Left renal cortex interstitium (tissue), 4 donors: ENCODE measurements at places on chromosomes 11 and 22.

GRCh38 chr22:44206696-44207095 lies 26.0 kb downstream of the PARVG start:
- DNase-seq, result no peak

- DNase-seq, result no peak
These were observed 3.8 kb upstream of the CTSD start for GRCh38 chr11:1767399-1768140.

DNA sequence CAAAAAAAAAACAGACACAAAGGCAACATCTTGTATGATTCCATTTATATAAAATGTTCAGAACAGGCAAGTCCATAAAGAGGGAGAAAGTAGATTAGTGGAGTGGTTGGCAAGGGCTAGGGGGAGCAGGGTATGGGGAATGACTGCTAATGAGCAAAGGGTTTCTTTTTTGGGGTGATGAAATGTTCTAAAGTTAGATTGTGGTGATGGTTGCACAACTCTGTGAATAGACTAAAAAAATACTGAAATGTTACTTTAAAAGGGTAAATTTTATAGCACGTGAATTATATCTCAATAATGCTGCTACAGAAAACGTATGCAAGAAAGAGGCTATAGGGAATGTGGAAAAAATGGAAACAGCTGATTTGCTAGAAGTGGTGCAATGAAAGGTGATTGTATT lies 155.1 kb downstream of the TENM4 start:
- DNase-seq, result no peak

DNA sequence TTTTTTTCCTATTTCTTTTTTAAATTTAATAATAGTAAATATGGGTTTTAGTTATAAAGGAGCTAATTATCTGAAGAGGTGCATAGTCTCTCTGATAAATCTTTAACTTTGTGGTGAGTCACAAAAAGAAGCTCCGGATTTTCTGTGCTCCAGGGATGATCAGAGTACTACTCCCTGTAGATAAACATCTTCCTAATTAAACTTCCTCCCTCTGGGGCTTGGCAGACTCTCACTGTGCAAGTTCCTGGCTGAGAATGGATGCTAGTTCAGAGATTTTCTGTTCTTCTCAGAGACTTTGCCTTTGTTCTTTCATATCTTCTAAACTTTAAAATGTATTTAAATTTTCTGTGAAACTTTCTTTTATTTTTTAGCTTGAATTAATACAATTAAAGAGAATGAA lies at the start of gene OR10G7:
Gene OR10G7 (minus strand): TSS at position 72 of the 400 bp plus-strand sequence. CDS start 2,324 bp downstream, outside the sequence.
- DNase-seq, result no peak

DNA sequence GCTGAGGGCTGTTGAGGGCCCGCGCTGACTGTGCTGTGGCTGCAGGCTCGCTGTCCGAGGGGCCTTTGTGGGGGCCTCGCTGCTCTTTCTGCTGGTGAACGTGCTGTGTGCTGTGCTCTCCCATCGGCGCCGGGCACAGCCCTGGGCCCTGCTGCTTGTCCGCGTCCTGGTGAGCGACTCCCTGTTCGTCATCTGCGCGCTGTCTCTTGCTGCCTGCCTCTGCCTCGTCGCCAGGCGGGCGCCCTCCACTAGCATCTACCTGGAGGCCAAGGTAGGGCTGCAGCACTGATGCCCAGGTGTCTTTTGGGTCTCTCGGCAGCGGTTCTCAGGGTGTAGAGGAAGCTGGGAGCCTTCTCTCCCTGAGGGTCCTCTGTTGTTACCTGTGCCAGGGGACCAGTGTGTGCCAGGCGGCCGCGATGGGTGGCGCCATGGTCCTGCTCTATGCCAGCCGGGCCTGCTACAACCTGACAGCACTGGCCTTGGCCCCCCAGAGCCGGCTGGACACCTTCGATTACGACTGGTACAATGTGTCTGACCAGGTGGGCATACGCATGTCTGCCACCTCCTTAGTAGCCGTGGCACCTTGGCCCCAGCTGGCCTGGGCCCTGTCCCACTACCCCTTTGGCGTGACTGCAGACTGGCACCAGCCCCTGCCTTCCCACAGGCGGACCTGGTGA lies 2.2 kb downstream of the GPR137 start:
- no peak for DNase-seq

DNA sequence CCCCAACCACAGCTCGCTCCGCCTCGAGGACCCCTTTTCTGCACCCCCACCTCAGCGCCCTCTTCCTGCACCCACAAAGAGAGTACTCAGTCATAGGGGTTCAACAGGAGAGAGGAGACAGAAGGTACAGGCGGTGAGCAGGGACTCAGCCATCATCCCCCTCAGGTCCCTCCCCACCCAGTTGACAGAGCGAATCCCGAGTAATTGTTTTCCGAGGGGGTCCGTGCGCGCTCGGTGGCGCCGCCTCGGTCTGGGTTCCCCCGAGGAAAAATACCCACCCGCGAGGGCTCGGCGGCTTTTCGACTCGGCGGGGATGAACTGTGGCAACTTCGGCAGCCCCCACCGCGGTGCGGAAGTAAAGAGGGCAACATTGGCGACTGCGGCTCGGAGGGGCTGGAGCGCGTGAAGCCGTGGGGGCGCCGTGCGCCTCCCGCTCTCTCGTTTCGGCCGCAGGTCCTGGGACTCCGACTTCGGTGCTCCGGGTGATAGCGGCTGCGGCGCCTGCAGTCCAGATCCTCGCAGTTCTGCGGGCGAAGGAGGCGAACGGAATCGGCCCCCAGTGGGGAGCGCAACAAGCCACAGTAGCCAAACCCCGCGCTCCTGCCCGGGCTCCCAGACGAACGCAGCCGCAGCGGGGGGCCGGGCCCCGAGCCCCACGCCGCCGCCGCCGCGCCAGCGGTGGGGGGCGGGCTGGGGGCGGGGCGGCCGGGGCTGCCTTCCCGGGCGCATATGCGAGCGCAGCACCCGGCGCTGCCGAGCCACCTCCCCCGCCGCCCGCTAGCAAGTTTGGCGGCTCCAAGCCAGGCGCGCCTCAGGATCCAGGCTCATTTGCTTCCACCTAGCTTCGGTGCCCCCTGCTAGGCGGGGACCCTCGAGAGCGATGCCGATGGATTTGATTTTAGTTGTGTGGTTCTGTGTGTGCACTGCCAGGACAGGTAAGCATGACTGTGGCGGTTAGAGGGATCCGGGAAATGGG lies at the start of gene NELL1:
Gene NELL1 (plus strand): TSS at position 743 of the 976 bp plus-strand sequence.
- no peak for DNase-seq

- no peak for DNase-seq
These were observed 274.4 kb downstream of the C11orf87 start for GRCh38 chr11:109696191-109696897.

GRCh38 chr11:91717169-91717568 lies 507.4 kb upstream of the FAT3 start:
- no peak for DNase-seq

DNA sequence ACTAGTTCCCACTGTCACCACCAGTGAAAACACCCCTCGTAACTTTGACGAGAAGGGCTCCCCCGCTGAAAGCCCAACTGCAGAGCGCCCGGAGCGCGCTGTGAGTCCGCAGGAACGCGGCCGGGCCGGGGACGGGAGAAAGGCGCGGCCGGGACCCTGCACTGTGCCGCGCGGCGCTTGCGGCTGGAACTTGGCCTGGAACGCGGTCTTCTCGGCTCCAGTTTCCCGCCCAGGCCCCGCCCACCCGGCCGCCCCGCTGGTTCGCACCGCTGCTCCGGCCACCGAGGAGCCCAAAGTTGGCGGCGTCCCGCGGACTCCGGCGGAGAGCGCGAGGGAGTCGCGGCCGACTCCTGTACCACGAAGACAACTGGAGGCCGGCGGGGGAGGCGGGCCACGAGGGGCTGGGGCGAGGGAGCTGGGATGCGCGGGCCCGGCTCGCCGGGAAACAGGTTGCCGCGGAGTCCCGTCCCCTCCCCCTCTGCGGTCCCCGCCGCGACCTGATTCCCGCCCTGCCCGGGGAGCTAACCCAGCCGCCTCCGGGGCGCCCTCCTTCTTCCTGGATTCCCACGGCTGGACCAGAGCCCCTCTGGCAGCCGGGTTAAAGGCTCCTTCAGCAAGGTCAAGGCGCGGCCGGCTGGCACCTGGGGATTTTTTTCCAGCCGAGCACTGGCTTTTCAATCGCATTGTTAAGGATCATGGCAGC lies 3.4 kb downstream of the TENM4 start:
- DNase-seq, result peak; percentile 52

DNA sequence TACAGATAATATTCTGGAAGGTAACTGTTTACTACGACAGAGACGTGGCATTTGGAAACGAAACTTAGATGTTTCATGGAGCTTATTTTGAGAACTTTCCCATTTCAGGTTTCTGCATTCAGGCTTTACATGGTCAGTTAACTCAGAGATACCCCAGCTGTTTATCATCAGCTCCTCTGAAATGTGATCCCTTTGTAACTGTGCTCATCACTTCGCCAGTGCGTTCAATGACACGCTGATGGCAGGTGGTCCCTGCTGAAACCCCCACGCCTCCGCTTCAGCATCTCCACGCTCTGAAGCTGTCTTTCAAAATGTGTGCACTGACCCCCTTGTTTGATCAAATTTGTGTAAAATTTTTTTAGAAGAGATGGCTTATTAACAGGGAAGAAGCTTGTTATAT lies 30.5 kb downstream of the ALG12 start:
- DNase-seq, result peak; percentile 35

DNA sequence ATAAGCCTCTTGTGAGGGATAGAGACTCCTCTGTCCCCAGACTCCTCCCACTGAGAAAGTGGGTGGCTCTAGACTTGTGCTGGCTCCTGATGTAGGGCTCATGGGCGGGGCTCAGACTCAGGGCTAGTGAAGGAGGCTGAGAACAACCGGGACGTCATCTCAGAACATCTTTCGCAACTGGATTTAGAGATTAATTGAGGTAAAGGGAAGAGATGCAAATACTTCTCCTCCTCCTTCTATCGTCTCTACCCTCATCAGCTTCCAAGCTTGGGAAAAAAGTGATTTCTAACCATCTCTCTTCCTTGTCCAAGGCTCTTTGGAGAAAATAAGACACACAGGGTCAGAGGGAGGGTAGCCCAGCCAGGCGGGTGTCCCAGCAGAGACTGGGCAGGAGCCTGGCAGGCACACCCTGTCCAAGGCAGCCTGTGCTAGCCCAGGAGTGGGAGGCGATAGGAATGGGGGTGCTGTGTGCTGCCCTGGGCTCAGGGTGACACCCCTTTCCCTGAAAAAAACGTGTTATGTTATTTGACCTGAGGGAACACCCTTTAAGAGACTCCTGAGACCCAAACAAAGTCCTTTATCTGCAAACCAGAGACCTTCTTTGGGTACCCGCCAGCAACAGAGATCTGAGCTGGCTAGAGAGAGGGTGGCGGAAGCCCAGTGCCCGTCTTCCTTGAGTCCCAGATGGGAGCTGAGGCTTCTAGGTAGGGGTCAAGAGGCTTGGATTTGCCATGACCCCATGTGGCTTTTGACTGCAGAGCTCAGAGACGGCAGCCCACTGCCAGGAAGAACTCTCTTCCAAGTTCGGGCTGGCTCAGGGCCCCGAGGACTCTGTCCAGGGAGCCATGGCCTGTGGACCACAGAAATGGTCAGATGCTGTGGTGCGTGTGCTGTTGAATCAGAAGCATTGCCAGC lies 160.9 kb downstream of the ADAMTS15 start:
- no peak for DNase-seq

DNA sequence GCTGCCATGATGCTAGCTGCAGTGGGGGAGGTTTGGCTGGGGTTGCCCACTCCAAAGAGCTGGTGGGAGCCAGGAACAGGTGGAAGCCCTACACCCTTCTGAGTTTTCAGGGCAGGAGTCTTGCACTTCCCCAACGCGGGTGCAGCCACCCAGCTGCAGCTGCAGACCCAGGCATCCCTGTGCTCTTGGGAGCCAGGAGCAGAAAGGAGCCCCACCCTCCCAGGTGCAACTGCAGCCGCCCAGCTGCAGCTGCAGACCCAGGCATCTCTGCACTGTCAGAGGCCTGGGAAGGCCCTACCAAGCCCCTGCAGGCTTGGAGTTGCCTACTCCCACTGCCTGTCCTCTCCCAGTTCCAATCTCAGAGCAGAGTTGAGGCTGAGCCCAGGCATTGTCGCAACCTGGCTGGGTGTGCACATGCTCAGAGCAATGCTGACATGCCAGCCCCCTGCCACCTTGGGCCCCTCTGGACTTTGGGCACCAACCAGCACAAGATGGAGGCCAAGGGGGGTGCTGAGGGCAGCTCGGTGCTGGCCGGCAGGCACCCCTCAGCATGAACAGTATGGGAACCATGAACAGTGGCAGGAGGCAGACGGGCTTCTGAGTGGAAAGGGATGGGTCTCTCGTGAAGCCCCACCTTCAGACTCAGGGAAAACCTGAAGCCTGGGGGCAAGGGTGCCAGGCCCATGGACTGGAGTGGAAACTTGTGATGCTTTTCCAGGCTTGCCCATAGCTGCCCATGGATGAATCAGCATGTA lies 195.4 kb downstream of the DCDC1 start:
- DNase-seq, result no peak

- no peak for DNase-seq
These were observed 1.3 kb upstream of the SC5D start for GRCh38 chr11:121291319-121291718.

GRCh38 chr11:107359701-107360100 lies 97.9 kb downstream of the CWF19L2 start:
- no peak for DNase-seq

DNA sequence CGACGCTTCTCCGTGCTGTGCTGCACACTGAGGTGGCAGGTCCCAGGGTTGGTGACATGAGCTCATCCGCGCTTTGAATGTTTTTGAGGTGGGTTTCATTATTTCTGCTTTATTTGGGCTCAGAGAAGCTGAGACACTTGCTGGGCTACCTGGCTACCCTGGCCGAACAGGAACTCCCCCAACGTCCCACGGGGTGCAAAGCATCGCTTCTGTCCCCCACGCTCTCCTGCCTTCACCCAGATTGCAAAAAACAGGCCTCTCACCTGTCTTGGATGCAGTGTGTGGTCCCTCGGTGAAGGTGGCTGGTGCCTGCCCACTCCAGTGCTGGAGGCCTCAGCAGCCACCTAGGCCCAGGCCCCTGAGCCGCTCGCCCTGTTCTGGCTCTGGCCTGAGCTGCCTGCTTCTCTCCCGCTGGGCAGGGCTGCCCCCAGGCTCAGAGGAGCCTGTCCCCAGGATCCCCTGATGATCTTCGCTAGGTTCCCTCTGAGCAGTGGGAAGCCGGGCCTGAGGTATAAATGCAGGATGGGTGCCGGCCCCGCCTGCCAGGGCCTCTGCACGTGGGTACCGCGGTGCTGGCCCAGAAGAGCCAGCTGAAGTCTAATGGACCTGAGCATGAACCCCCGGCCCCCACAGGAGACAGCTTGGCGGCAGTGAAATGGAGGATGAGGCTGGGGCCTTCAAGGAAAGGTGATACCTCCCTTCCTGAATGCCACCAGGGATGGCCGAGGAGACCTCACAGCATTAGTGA lies 15.8 kb upstream of the MRGPRD start:
- DNase-seq, result no peak

DNA sequence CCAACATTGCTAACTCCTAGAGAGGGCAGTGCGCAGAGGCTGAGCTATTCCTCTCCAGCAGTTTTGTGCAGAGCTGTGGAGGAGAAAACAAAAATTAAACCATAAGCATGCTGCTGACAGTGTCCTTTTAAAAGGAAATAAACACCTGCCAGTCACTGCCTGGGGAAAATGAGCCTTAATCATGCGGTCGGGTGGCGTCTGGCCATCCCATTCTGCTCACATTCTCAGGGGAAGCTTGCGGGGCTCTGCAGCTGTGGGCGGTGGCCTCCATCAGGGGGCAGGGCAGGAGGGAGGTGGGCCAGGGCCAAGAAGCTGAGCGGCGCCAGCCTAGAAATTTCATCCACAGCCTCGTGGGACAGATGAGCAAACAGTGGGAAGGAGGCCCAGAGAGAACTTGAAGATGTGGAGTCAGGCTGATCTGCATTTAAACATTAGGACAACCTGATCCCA lies 71.0 kb upstream of the TP53I11 start:
- no peak for DNase-seq
